ENCODE measurements at places on chromosomes 7 and 10. TPM values are rescaled to one million over a fixed set of nuclear protein-coding genes. Genes with fewer than 3 reads are reported as not detected.

DNA sequence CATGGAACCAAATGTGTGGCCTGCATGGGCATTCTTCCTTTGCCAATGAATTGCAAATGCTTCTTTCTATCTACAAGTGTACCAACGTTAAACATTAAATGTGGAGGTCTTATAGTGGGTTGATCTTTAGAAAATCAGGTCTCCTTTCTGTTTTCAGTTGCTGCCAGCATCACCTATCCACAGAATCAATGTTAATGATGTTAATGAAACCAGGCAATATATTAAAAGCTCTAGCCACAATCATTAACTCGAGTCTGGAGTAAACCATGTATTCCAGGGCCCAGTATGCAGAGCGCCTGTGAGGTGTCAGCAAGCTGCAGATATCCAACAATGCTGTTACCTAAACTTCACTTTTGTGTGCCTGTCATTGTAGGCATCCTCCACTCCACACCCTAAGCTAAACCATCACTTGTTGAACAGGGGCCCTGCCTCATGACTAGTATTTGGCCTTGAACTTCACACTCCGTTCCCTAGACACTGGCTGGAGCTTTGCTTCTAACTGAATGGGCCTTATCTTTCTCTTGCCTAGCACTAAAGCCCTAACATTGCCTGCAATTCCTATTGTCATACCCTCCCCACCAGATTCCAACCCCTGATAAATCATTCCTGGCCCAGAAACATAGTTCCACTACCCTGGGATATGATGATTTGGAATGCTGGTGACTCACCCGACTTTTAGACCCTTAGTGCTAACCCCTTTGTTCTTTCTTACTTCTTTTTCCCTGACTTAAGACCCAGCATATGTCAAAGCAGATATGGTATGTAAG lies 24.3 kb upstream of the ITGB8 start:
- no peak for DNase-seq

DNA sequence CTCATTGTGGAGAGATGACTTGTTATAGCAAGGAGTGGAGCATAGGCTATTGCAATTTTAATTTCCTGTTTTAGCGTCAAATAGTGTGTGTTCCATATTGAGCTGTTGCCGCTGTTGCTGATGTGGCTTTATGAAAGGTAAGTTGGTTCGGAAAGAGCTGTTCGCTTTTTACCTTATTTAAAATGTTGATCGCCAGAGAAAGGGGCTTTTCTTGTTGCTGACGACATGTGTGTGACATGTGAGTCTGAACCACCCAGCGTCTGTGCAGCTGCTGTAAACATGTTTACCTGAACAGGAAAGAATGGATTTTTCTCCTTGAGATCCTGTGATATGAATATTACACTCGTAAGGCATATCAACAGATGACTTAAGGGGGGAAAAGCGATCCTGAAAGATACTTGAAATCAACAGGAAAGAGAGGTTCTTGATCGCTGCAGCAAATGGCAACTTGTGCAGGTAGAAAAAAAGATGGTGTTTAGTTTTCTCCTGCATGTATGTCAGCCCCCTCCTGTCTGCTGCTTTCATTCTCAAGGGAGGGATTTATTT lies 2.5 kb downstream of the ZEB1 start:
- peak; percentile 38 for DNase-seq

DNA sequence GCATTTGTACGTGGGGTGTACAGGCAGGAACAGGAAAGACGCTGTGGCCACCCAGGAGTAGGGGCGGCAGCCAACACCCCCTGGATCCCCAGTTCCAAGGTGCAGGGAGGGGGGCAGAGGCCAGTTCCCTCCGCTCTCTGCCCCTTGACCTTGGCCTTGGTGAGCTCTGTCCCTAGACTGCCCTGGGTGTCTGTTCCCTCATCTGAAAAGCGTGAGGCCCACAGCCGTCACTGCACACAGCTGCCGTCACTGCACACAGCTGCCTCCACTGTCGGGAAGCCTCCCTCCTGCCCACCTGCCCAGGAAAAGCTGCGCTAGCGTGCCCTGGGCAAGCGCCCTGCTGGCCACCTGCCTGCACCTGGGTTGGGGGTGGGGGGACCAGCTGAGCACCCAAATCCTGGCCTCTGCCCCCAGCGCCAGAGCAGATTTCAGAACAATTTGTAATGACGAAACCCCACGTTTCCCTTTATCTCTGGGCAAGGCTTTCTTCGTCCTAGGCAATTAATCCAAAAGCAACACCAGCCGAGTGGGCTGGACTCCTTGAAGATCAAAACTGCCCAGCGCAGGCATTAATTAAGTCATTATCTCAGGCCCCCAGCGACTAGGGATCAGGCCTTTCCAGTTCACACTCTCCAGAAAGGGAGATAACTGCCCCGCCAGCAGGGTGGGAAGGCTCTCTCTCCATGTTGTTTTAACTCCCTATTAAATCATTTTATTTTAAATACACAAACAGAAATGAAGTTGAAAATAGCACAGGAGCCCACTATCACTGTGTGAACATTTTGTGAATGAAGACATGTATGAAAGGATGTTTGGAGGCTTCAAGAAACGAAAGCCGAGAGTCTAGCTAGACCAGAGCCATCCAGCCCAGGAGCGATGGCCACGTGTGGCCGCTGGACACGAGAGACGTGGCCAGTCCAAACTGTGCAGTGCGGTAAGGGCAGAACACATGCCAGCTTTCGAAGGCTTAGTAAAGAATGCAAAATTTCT lies 4.0 kb upstream of the PDGFA start:
- DNase-seq, result no peak

- no peak for DNase-seq
These were observed 87.7 kb upstream of the EGR2 start for GRCh38 chr10:62903828-62904227.

The FAM25G gene
- not detected for total RNA-seq

Data from fibroblast of villous mesenchyme (primary cell).